Pons (tissue), 1 donor: ENCODE measurements at places on chromosomes 6 and 20.

- DNase-seq = no peak
Observed at GRCh38 chr6:25960734-25961133, 1.9 kb upstream of the TRIM38 start.

GRCh38 chr20:31678389-31679356, 41.0 kb downstream of the COX4I2 start:
- no peak for DNase-seq

- DNase-seq = no peak
Observed at GRCh38 chr6:100998111-100998510, 117.0 kb upstream of the ASCC3 start.

GRCh38 chr20:60006261-60006660, 48.0 kb downstream of the CDH26 start:
- no peak for DNase-seq

- no peak for DNase-seq
Observed at GRCh38 chr6:97885828-97886227, 602.8 kb upstream of the MMS22L start.

DNA sequence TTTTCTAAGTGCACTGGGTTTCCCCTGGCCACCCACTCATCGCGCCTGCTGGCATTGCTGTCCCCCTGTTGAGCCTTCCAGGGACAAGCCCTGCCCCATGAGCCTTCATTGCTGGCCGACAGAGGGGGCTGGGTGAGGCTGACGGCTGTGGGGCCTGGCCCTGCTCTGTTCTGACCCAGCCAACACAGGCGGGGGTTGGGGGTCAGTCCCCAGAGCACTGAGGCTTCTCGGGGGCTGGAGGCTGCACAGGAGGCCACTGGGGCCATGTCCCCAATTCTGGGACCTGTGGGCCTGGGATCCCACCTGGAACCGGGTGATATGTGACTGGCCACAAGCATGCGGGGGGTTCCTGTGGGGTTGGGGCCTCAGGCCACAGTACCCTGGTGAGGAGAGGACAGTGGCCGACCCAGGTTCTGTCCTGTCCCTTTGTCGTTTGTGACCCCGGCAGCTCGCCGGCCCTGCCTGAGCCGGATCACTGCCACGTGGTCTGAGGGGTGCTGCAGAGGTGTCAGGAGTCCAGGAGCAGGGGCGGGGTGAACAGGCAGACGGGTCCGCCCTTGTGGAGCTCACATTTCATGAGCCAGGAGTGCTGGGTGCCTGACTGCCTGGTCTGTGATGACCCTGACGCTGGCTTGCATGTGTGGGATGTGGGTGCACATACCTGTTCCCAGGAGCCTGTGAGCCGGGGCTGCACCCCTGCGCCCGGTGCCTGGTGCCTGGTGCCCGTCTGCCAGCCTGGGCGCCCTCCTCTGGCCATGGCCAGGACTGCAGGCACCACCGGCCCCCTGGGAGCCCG, 2.1 kb upstream of the COL20A1 start:
- DNase-seq = no peak

DNA sequence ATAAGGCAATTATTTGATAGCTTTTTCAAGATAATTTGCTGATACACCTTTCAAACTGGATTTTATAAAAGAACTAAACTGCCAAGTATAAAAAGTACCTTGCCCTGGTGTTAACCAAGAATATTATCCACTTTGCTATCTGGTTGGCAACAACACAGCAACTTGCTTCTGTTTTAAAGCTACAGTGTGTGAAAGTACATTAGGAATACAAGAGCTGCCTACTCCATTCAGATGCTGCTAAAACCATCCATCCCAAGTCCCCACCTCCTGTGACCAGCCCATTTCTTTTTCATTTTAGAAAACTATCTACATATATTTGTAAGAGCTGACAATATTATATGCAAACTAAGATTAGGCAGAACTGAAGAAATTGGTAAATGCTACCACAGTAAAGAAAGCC, 12.8 kb downstream of the CLDN20 start:
- peak; percentile 60 for DNase-seq

DNA sequence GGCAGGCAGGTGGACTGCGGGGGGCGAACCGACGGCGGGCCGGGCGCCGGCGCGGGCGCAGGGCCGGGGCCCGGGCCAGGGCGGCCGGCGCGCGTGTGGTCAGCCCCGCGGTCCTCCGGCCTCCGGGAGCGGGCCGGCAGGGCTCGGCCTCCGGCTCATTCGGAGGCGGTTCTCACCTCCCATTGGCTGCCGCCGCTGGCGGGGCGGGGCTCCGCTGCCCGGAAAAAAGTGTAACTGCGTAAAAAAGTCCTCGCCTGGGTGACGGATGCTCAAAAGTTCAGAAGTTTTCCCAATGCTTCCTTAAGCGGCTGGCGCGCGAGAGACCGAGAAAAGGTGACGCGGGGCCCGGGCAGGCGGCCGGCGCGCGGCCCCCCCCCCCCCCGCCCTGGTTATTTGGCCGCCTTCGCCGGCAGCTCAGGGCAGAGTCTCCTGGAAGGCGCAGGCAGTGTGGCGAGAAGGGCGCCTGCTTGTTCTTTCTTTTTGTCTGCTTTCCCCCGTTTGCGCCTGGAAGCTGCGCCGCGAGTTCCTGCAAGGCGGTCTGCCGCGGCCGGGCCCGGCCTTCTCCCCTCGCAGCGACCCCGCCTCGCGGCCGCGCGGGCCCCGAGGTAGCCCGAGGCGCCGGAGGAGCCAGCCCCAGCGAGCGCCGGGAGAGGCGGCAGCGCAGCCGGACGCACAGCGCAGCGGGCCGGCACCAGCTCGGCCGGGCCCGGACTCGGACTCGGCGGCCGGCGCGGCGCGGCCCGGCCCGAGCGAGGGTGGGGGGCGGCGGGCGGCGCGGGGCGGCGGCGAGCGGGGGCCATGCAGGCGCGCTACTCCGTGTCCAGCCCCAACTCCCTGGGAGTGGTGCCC, at the start of gene FOXC1:
TSS of gene FOXC1 (plus strand) at position 268 of the 849 bp plus-strand sequence. CDS start at position 799, 531 bp downstream.
- peak; percentile 28 for DNase-seq

DNA sequence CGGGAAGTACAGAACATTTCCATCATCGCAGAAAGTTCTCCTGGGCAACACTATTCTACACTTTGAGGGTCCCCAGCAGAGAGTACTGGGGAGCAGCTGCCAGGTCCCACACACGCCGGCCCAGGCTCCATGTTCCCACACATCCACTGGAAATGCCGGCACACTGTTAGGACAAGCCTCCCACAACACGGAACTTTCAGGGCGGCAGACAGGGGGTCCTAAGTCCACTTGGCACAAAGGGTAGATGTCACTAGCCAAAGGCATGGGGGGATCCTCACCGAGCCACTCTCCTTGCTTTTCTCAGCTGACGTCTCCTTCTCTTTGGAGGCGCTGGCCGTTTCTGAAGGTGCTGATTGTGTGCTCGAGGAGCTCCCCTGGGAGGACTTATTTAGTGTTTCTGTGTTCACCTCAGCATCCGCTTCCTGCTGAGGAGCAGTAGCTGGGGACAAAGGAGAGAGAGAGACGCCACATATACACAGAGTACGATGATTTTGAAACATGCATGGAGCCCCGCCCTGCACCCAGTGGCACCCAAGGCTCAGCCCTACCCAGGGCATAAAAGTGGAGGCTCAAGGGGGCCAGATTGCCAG, 135.4 kb downstream of the ZMYND8 start:
- no peak for DNase-seq

GRCh38 chr6:44972709-44973108, 355.4 kb upstream of the RUNX2 start:
- DNase-seq = no peak

DNA sequence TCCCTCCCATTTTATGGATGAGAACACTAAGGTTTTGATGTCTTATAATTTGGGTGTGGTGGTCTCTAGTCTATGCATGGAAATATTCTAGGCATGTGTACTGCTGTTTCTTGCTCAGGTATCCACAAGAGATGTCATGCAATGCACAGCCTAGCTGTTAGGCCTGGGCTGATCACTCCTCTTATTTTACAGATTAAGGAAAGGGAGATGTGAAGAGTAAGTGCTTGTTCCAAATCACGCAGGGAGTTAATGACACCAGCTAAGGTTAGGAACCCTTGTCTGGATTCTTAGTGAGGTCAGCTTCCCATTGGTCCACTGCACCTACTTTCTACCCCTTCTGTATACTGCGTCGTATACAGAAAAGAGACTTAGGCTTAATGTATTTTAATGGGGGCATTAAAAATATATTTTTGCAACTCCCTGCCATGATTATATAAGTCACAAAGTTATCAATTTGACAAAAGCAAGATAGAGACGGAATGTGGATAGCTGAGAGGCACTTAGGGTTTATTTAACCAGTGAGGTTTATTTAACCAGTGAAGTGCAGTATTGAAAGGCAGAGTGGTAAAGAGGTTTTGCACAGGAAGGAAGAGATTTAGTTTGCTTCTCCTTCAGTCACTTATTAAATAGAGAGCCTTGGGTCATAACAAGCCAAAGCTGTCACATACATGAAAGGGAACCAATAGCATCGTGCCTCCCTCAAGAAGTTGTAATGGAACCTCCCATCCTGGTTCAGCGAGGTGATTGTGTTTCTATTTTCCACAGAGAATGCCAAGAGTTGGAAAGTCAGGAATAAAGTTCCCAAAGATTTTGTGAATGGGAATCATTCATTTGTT, 95.0 kb upstream of the FAM184A start:
- no peak for DNase-seq

DNA sequence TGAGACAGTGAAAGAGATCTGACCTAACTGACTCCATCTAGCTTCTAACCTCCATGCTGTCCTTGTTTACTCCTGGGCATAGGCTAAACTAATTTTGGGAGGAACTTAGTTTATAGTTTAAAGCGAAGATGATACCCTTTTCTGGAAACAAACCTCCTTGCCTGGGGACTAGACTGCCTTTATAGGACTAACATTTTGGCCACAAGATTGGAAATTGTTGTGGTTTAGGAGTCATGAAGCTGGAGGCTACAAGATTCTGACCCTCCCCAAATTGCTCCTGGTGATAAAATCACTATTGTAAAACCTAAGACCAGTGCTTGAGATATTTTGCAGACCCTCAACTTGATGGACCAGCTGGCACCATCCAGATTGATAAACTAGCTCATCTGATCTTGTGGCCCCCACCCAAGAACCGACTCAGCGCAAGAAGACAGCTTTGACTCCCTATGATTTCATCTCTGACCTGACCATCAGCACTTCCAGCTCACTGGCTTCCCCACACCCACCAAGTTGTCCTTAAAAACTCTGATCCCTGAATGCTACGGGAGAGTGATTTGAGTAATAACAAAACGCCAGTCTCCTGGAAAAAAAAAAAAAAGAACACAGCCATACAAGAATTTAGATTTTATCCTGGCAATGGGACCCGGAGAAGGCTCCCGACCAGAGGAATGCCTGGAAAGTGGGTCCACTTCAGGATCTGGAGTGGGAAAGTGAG, 63.0 kb downstream of the ABHD12 start:
- DNase-seq = no peak

- no peak for DNase-seq
Observed at GRCh38 chr20:33917831-33918525, 75.7 kb upstream of the RALY start.

GRCh38 chr20:38275815-38276550, 15.4 kb upstream of the KIAA1755 start:
- no peak for DNase-seq

- DNase-seq = peak; percentile 68
Observed at GRCh38 chr6:130927305-130927704, 100.1 kb downstream of the SMLR1 start.

DNA sequence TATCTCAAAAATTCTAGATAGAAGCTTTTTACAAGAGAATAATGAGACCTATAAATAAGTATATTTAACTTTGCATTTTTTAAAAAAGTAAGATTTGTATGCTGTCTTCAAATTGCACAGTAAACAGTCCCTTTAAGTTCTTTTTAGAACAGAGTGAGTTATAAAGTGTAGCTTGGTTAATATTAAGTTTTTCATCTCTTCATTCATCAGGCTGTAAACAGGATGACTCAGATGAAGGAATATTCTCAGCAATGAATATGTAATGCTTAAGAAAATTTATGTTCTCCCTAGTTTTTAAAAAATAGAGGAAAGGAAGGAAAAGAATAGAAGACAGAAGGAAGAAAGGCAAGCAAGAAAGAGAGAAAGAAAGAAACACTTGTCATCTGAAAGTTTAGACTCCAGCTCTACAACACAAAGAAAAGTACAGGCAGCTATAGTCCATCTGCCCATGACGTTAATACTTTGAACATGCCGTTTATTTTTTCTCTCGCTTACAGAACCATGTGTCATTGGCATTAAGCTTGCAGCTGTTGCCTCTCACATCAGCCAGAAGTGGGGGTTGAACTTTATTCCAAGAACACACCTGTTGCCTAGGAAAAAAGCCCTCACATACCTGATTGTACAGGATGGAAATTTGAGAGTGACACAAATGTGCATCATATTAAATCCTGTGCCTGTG, 36.1 kb downstream of the CAP2 start:
- DNase-seq = no peak

DNA sequence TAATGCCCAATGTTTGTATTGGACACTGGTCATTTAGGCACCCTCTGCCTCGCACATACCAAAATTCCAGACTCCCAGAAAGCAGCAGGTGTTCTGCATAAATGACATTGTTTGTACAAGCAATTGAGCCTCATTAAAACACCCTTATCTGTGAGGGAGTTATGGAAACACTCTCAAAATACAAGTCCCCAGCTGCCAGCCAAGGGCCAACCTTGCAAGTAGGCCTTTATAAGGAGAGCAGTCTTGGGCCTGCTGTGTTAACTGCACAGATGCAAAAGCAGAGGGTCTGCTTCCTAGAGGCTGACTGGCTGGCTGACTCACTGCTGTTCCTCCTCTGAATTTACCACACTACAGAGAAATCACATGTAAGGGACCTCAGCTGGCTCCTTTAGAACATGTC, 150.4 kb upstream of the HMGN3 start:
- DNase-seq = no peak

DNA sequence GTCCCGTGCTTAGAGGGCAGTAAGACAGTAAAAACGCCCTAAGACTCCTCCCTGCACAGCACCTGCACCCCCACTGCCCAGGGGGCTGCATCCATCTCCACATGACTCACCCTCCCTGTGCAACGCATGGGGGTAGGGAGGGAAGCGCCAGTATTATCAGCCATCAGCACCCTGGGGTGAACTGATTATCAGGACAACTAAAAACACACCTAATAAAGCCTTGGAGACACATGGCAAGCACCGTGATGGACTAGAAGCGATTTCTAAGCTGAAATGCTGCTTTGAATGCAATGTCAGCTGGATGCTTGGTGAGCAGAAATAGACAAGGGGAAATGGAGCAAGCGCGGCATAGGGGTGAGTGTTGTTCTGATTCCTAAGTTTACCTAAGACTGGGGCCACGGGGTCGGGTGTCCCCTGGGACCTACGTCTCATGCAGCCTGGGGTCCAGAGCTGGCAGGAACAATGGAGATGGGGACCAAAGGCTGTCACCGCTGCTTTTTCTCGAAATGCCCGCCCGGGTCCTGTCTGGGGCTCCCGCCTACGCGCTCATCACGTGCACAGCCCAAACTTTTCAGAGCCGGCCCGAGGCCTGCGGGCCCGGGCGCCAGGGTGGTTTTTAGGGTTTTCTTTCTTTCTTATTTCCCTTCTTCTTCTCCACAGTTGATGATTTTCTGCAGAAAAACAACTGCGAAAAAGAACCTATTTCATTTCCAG, 702 bp upstream of the TNFAIP3 start:
- peak; percentile 55 for DNase-seq
